Panc1 (cell line): ENCODE measurements at places on chromosomes 1 and 21. TPM values are rescaled to one million over a fixed set of nuclear protein-coding genes. Genes with fewer than 3 reads are reported as not detected.

PDZK1IP1 gene
- total RNA-seq: not detected

LYPD8 gene
- not detected for total RNA-seq

CELA3B gene
- total RNA-seq: 3.4 TPM

LPAR3 gene
- total RNA-seq: 6.3 TPM

CLEC20A gene
- not detected for total RNA-seq

CCDC190 gene
- total RNA-seq: not detected

SH3BGR gene
- 1.7 TPM for total RNA-seq

FAAH gene
- total RNA-seq: 25.9 TPM

MROH9 gene
- total RNA-seq: not detected

SRM gene
- 249 TPM for total RNA-seq

PLD5 gene
- total RNA-seq: not detected

INAVA gene
- total RNA-seq: 3.6 TPM

ABL2 gene
- 38.3 TPM for total RNA-seq

SYTL1 gene
- total RNA-seq: 2.4 TPM

DDI2 gene
- 27.7 TPM for total RNA-seq

LRRC3 gene
- total RNA-seq: 3.3 TPM

TMEM52 gene
- 2.5 TPM for total RNA-seq

SPRR2A gene
- total RNA-seq: not detected

FAM177B gene
- total RNA-seq: not detected

SYT2 gene
- total RNA-seq: 0.03 TPM

CD1C gene
- total RNA-seq: not detected

DIPK1A gene
- 1.2 TPM for total RNA-seq

SPRR1B gene
- not detected for total RNA-seq

FCGR1A gene
- not detected for total RNA-seq

ICOSLG gene
- 5.5 TPM for total RNA-seq

CLDN8 gene
- total RNA-seq: not detected

TEDDM1 gene
- not detected for total RNA-seq

KLHL21 gene
- 35.9 TPM for total RNA-seq

DYNLT5 gene
- not detected for total RNA-seq

GJC2 gene
- total RNA-seq: 2.4 TPM

SMPDL3B gene
- 1.5 TPM for total RNA-seq

APOBEC4 gene
- total RNA-seq: not detected

RAB7B gene
- total RNA-seq: 0.05 TPM

NUAK2 gene
- total RNA-seq: 17.4 TPM

AK4 gene
- 26.8 TPM for total RNA-seq

TUT4 gene
- 67.4 TPM for total RNA-seq

TENT5C gene
- 8.9 TPM for total RNA-seq

RNPC3 gene
- 13.1 TPM for total RNA-seq
